Lung (tissue), 17 donors: ENCODE measurements at places on chromosomes 4 and X. TPM values are rescaled to one million over a fixed set of nuclear protein-coding genes. Genes with fewer than 3 reads are reported as not detected.

The PALLD gene
- total RNA-seq: 139 TPM

The IL1RAPL1 gene
- total RNA-seq: 2.2 TPM

The DGKK gene
- total RNA-seq: 0.03 TPM

The ITIH6 gene
- 0.20 TPM for total RNA-seq

The CYBB gene
- total RNA-seq: 48.7 TPM

The USP17L28 gene
- total RNA-seq: not detected

The SPP1 gene
- 29.3 TPM for total RNA-seq

The NEUROG2 gene
- not detected for total RNA-seq

The HEPH gene
- 21.1 TPM for total RNA-seq

The PF4V1 gene
- not detected for total RNA-seq

The FHIP1A gene
- total RNA-seq: 21.8 TPM

The TSPAN7 gene
- 52.4 TPM for total RNA-seq

The DSPP gene
- total RNA-seq: not detected

The TLR1 gene
- total RNA-seq: 26.6 TPM

The ZC4H2 gene
- 14.6 TPM for total RNA-seq

The SLC16A2 gene
- 13.4 TPM for total RNA-seq

The CCDC149 gene
- 21.1 TPM for total RNA-seq

The PABPC4L gene
- 0.67 TPM for total RNA-seq

The PPP4R3C gene
- total RNA-seq: not detected
